ENCODE measurements at places on chromosomes 7 and 10.

DNA sequence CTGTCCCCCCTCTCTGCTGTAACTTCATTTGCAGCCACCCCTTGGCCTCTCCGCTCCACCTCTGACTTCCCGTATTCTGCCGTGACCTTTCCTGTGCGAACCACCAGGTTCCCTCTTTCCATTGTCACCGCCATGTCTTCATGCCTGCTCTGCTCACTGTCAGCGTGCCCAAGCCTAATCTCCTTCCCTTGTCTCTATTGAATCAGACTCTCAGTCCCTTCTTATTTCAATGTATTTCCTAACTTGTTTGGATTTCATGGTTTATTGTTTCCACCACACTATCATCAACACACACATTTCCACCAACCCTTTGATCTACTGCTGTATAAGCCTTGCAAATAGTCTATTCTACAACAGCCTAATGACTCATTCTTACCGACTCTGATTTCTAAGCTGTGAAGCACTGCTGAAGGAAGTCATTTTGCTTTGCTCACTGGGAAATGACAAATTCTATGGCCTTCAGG, 30.0 kb upstream of the INHBA start:
- peak; percentile 6 for DNase-seq

- no peak for DNase-seq
These were observed 238.2 kb downstream of the BUB3 start for GRCh38 chr10:123392182-123392963.

DNA sequence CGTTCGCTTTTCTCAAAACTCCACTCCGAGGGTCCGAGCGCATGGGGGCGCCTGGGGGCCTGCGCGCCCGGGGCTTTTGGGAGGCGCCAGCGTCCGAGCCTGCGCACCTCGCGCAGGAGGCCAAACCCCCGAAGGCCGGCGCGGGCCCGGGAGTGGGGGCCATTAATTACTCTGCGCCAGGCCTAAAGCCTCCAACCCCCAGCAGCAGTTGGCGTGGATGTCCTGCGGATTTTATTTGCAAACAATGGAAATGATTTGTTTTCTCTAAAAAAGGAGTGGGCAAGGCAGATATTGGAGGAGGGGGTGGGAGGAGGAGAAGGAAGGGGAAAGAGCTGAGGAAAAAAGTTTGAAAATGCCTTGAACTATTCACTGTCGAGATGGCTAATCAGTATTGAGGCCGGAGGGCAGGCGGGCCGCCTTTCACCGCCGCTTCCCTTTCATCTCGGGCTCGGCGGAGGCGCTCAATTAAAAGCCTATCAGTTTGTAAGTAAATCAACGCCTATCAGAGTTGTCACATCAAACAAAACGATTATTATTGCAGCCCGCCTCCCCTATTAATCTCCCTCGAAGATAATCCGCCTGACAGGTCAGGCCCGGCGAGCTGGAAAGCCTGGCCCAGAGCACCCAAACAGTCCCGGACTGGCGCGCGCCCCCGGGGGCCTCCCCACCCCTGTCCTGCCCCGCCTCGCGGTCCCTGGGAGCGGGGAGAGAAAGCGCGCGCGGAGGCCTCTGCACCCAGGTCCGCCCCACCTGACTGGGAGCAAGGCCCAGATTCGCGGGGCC, 3.4 kb upstream of the ZNF503 start:
- no peak for DNase-seq

DNA sequence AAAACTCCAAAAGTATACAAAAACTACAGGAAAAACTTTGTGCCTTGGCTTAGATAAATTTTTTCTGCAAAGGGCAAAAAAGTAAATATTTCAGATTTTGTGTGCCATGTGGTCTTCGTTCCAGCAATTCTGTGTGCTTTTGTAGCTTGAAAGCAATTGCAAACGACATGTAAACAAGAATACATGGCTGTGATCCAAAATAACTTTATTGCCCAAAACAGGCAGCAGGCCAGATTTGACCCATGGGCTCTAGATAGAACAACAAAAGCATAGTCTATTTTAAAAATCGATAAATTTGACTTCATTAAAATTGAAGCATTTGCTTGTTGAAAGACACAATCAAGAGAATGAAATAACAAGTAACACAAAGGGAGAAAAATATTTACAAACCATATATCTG, 336.6 kb downstream of the HPSE2 start:
- no peak for DNase-seq

- peak; percentile 86 for DNase-seq
These were observed at the start of gene TMUB1 for GRCh38 chr7:151083071-151083823. TMUB1 (minus strand) TSS chr7:151083493; CDS start chr7:151082563, 930 bp downstream.

- DNase-seq = no peak
These were observed 375 bp downstream of the HKDC1 start for GRCh38 chr10:69220507-69220906.

DNA sequence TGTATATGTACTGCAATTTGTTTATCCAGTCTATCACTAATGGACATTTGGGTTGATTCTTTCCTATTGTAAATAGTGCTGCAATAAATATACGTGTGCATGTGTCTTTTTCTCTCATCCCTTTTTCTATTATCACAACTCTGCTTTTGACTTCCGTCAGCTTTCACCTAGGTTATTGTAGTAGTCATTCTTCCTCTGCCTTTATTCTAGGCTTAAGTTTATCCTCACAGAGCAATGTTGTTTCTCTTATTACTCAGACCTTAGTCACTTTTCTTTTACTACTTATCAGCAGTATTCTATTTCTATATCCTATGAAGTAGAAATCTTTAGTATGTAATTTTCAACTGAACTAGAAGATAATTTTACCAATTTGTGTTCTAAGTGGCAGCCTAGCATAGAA, 175.3 kb upstream of the SEMA3E start:
- DNase-seq = no peak

DNA sequence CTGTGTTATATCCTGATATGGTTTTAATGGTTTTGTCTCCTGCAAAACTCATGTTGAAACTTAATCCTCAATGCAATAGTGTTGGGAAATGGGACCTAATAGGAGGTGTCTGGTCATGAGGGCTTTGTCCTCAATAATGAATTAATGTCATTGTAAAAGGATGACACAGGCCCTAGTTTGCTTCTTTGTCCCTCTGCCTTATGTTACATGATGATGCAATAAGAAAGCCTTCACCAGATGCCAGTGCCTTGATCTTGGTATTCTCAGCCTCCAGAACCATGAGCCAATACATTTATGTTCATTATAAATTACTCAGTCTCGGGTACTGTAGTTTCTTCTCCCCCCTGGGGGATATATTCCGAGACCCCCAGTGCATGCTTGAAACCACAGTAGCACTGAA, 1247.4 kb upstream of the SORCS1 start:
- DNase-seq = no peak

GRCh38 chr7:70457883-70458680, 673.9 kb upstream of the GALNT17 start:
- DNase-seq = no peak

DNA sequence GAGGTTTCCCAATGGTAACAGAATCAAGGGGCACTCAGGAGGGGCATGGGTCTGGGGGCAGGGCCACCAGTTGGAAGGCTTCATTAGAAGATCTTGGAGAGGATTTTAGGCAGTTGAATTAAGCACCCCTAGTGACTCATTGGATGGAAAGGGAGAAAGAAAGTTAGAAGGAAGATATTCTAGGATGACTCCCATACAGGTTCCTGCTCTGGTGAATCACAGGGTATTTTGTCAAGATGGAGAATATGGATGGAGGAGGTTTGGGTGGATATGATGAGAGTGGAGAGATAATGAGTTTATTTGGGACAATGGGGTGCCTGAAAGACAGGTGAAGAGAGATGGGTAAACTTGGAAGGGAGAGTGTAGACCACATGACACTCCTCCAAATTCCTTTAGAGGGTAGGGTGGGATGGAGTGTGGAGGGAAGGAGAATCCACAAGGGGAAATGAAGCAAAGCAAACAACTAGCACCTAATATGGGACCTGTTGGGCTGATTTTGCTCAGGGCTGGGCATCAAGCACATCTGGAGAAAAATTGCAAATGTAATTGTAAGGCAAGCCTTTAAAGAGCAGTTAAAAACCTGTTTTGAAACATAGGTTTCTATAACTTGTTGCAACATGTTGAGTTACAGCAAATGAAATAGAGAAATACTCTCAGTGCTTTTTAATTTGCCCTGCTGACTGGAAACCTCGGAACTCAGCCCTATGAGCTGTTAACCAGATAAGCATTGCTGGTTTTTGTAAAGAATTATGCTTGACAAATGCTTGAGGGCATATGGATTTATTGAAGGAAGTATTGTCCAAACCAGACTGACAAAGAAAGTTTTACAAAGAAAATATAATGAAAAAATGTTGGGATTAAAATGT, 2.9 kb upstream of the ENTPD7 start:
- DNase-seq = no peak

GRCh38 chr7:65910237-65910636, 37.4 kb downstream of the VKORC1L1 start:
- no peak for DNase-seq

- DNase-seq = no peak
These were observed 16.3 kb downstream of the MINDY4 start for GRCh38 chr7:30787486-30787885.

DNA sequence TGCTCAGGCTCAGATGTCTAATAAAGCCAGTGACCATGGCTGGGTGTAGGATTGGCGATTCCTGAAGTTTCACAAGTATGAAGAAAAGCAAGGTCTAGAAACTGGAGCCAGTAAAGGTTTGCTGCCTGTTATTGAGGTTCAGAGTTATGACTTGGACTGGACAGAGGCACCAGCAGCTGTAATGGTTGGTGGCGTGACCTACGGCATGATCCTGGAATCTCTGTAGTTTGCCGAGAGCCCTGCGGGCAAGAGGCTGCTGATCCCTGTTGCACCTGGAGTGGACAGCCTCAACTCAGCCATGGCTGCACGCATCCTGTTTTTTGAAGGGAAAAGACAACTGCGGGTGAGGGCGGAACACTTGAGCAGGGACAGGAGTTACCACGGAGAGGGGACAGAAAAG, 22.4 kb upstream of the SNX13 start:
- no peak for DNase-seq

Measured in CD4-positive, alpha-beta T cell treated with Interferon alpha-2 for 1 hour (primary cell).